ENCODE measurements at places on chromosomes 16 and 17. TPM values are rescaled to one million over a fixed set of nuclear protein-coding genes. Genes with fewer than 3 reads are reported as not detected.

The CD300H gene
- total RNA-seq: not detected

The KRTAP4-3 gene
- total RNA-seq: not detected

The SRCIN1 gene
- total RNA-seq: 0.05 TPM

The PLCG2 gene
- 101 TPM for total RNA-seq

The TBC1D3L gene
- 14.0 TPM for total RNA-seq

The CACNG3 gene
- not detected for total RNA-seq

The P2RX1 gene
- 3.9 TPM for total RNA-seq

The TBC1D3C gene
- total RNA-seq: not detected

The DOC2A gene
- total RNA-seq: not detected

The TBC1D3G gene
- total RNA-seq: not detected

The RGS11 gene
- total RNA-seq: not detected
